Activated CD4-positive, CD25-positive, alpha-beta regulatory T cell treated with anti-CD3 and anti-CD28 coated beads, Interleukin-2, amount 50 U/mL, for 72 hours (primary cell): ENCODE measurements at places on chromosomes 5 and 9.

DNA sequence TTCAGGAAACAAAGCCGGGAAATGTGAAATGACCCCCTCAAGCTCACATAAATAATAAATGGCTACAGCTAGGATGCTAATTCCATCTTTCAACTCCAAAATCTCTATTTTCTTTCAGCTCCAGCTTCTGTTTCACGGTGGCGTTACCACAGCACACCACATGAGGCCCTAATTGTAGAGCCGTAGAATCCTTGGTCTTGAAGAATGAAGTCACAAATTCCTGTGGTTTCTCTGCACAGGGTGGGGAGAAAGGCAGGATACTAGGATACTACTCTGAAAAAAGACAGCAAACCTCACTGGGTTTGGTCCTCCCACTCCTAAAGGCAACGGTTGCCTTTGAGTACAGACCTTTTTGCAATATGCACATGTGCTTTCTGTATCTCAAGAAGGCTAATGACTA lies 13.9 kb upstream of the RARS1 start:
- DNase-seq: no peak

- no peak for DNase-seq
Observed at GRCh38 chr9:113687107-113687679, 188.9 kb upstream of the ZNF618 start.

DNA sequence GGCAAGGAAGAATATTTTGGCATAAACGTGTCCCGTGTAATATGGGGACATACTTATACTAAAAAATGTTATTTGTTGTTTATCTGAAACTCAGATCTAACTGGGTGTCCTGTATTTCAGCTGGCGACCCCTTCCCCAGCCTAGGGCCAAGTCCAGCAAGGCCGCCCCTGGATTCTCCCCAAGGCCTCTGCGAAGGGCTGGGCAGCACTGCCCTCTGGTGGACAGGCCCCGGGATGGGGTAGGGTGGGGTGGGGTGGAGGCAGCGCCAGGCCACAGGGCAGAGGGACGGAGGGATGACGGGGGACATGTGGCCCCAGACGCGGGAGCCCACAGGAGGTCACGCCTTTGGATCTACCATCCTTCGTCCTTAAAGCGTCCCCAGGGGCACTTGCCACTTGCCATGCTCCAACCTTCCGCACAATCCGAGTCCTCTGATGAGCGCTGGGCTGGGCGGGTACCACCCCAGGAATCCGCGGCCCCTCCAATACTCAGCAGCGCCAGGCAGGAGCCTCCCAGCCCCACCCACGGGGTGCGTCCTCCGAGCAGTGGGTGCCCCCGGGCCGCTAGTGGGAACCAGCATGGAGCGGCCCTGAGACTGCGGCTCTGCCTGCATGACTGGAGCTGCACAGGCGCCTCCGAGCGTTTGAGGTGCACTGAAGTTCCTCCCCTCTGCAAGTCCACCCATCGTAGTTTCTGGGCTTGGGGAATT lies 7.1 kb upstream of the AGPAT2 start:
- DNase-seq: no peak

DNA sequence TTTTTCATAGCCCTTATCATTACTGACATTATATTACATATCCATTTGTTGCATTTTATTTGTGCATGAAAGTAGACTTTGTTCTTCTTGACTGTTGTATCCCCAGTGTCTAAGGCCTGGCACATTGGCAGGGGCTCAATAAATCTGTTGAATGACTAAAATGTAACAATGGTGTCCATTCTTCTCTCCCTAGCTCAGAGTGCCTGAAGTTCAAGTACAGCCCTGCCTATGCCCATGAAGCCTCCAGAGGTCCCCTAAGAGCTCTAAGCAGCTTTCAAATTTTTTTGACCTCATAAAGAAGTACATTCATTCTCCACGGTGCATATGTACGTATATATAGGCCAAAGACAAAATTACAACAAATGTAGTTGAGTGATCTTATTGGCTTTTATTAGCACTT lies 4.2 kb upstream of the BSPRY start:
- no peak for DNase-seq

- DNase-seq: no peak
Observed at GRCh38 chr5:116577064-116577788, 2.6 kb upstream of the SEMA6A start.

GRCh38 chr5:96794757-96795156 lies 13.0 kb downstream of the ERAP1 start:
- DNase-seq: no peak

- DNase-seq: no peak
Observed at GRCh38 chr5:125411744-125412560, 665.5 kb upstream of the ZNF608 start.

DNA sequence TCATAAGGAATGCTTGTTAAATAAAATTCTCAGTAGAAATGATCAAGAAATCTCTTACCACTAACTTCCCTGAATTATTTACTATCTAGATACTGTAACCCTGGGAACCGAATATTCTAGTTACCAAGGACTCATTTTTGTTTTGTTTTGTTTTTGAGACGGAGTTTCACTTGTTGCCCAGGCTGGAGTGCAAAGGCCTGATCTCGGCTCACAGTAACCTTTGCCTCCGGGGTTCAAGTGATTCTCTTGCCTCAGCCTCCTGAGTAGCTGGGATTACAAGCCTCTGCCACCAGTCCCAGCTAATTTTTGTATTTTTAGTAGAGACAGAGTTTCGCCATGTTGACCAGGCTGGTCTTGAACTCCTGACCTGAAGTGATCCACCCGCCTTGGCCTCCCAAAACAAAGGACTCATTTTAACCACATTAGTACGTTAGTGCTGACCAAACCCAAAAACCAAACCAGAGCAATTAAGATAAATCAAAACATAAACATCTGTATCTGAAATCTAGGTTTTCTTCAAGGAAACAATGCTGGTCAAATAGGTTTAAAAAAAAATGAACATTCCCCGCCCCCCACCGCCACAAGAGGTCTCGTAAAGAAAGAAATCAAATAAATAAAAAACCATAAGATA lies 3.7 kb downstream of the TXN start:
- DNase-seq: no peak

DNA sequence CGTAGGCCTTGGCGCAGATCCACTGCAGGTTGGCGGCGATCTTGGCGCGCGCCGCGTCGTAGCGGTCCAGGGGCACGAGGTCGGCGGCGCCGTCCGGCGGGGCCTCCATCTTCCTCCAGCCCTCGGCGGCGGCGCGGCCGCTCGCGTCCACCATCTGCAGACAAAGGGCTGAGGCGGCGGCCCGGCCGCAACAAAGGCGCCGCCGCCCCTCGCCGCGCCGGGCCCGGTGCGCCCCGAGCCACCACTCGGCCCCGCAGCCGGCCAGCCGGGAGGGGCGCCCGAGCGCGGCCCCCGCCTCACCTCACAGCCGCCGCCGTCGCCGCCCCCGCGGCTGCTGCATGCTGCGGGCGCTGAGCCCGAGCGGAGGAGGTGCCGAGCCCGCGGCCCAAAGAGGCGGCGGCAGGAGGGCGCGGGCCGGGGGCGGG lies 328 bp downstream of the CAMSAP1 start:
- DNase-seq: no peak

- DNase-seq: no peak
Observed at GRCh38 chr9:125271081-125271480, 9.5 kb downstream of the GAPVD1 start.

DNA sequence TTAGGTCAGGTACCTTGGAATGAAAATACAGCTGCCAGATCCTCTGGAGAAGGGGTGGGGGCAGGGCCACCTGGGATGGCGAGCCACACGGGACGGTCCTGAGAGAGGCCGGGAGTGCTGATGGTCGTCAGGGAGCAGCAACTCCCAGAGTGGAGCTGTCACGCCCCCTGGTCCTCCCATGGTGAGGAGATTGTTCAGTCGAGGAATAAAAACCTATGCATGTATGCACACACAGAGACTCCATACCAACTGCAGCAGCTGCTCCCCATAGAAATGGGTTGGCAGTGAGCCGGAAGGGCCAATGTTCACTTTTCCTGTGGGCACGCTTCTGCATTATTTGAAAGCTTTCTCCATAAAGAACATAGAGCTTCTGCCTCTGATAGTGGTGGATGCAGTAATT lies 45.2 kb upstream of the SEMA4D start:
- DNase-seq: no peak

- no peak for DNase-seq
Observed at GRCh38 chr5:14444161-14444560, 137.4 kb upstream of the OTULINL start.

- DNase-seq: no peak
Observed at GRCh38 chr5:128513806-128514205, 24.2 kb downstream of the FBN2 start.

- DNase-seq: no peak
Observed at GRCh38 chr5:170601619-170602018, 97.8 kb downstream of the KCNIP1 start.
